ENCODE measurements at places on chromosomes 7 and 10. TPM values are rescaled to one million over a fixed set of nuclear protein-coding genes. Genes with fewer than 3 reads are reported as not detected.

- DNase-seq, result no peak
Measured at GRCh38 chr10:4196771-4197390, 411.9 kb upstream of the KLF6 start.

- DNase-seq, result no peak
Measured at GRCh38 chr7:5422396-5423305, 983 bp downstream of the TNRC18 start.

DNA sequence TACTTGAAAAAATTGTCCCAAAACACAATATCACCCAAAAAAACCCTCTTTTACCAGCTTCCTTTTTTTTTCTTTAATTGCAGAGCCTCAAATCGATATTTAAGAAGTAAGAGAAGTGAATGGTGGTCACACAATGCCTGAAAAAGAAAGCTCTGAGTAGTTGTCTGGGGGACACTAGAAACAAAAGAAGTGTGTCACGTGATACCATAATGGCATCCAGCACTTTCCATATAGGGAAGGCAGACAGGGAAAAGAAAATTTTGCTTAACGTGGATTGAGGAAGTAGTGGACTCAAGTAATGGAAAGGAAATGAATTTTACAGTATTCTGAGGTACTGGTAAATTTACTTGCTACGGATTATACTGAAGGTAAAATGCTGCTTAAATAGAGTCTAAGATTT, 765.9 kb upstream of the C7orf33 start:
- DNase-seq, result no peak

DNA sequence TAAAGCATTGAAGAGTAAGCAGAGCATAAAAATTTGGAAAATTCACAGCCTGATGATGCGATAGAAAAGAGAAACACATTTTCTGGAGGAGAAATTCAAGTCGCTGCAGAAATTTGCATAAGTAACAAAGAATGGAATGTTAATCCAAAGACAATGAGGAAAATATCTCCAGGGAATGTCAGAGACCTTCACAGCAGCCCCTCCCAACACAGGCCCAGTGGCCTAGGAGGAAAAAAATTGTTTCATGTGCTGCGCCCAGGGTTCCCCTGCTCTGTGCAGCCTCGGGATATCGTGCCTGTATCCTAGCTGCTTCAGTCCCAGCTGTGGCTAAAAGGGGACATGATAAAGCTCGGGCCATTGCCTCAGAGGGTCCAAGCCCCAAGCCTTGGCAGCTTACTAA, 206.8 kb downstream of the TPK1 start:
- DNase-seq, result no peak

FAM25C gene
- total RNA-seq, result 126 TPM

EPHB4 gene
- total RNA-seq, result 58.1 TPM

OR2A1 gene
- total RNA-seq, result not detected

ZNF365 gene
- total RNA-seq, result 2.5 TPM

SRRM3 gene
- total RNA-seq, result 5.6 TPM

TRA2A gene
- 36.3 TPM for total RNA-seq

CXCL12 gene
- total RNA-seq, result 13.9 TPM

KLF14 gene
- 0.40 TPM for total RNA-seq

Data from suprapubic skin (tissue), 4 donors.